ENCODE measurements at places on chromosomes 12 and 14.
A peak's percentile ranks its signal among the peaks of the same experiment; 100 is the strongest.

- DNase-seq, result no peak
These were observed 932.3 kb downstream of the DIO2 start for GRCh38 chr14:79278798-79279644.

DNA sequence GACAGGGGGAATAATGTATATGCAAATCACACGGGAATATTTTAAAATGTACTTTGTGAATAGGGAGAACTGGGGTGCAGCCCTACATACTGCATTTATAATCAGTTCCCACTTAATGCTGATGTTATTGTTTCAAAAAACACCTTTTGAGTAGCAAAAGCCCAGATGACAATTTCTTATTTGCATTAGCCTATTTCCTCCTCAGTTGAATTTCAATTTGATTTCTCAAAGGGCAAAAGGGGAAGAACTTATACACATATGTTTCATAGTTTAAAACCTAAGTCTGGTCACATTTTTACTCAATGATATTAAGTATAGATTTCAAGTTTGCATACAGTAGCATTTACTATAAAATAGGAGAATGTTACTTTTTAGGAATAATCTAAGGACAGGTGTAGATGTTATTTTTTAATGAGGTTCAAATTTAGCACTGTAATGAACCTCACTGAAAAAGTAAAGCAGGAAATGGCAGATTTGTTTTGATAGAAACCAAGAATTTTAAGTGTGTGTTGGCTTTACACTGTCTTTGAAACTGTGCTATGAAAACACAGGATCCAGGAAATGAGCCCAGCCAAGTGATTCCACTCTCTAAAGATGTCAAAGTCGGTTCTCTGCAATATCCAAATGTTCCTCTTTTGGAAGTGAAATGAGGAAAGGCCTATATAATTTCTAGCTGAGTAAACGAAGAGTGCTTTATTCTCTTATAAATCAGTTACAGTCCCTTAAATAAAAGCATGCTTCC, 367.4 kb downstream of the BTG1 start:
- DNase-seq, result peak; percentile 20

DNA sequence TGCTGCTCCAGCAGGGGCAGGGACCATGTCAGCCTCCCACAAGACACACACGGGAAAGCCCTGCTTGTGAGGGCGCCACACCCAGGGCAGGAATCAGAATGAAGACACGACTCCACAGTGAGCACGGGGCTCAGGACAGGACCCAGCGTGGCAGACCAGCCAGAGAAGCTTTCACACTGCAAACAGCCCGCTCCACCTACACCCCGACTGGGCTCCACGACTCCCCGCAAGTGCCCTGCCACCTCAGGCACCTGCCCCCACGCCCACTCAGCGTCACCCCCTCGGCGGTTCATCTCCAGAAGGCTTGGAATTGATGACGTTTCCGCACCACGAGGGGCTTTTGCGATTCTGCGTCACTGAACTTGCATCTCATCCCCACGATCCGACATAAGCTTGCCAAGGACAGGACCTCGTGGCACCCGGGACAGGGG, 91.1 kb downstream of the FBXL14 start:
- no peak for DNase-seq

- DNase-seq, result no peak
These were observed 4.8 kb downstream of the RNF34 start for GRCh38 chr12:121404734-121405133.

DNA sequence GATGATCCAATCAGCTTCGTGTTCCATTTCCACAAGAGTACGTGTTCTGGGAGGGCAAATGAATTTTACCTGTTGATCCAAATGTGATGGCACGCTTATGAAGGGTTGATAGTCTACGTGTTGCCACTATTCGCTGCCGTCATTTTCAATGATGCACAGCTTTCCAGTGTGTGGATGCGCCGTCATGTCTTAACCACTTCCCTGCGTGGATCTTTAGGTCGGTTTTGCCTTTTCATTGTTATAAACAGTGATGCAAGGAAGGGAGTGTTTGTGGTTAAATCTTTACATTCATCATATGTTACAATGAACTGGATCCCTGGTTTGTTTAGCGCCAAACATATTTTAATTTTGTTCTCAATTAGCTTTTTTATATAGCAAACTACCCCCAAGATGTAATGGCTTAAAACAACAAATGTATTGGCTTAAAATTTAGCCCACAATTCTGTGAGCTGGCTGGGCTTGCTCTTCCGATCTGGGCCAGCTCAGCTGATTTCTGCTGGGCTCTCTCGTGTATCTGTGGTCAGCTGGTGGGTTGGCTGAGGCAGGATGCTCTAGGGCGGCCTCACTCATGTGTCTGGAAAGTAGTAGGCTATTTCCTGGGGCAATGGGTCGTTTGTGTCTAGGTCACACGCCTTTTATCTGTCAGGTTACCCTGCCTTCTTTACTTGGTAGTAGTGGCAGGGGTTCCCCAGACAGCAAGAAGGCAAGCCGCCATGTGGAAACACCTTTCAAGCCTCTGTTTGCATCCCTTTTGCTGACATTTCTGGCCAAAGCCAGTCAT, 176.7 kb downstream of the CRADD start:
- no peak for DNase-seq

- DNase-seq, result no peak
These were observed 12.1 kb downstream of the SIRT4 start for GRCh38 chr12:120314220-120314619.

GRCh38 chr12:79691511-79692248, 916 bp upstream of the PAWR start:
- no peak for DNase-seq
